Activated CD4-positive, alpha-beta T cell treated with anti-CD3 and anti-CD28 coated beads, Interleukin-2, amount 50 U/mL, for 4 hours (primary cell): ENCODE measurements at places on chromosomes 12 and 14.
A peak's percentile ranks its signal among the peaks of the same experiment; 100 is the strongest.

- DNase-seq = no peak
Measured at GRCh38 chr14:105325716-105326567, 11.4 kb downstream of the PACS2 start.

DNA sequence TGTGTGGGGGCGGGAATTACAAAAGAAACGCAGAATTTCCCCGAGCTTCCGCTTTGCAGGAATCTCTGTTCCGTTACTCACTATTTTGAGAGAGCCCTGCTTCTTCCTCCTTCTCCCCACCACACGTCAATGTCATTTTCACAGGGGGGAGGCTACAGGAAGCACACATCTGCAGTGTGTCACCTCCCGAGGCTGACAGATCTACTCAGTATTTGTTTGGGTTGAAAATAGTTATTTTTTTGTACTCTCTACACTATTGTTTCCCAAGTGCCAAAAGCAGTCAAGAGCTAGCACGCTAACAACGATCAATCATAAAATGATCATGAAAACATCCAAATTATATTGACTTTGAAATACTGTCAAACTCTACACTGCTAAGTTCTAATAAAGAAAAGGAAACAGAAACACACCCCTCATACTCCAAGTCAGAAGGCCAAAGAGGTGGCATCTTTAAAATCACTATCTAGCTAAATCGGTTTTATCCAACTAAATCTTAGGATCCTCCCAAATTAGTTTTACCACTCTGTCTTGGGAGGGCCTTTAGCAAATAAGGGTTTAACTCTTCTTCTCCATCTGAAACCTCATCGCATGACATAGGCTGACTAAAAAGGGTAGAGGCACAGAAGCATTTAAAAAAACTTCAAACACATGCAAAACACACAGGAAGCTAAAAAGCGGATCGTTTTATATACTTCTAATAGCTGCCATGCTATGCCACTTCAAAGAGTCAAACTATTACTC is 51.8 kb downstream of the FOXN3 start:
- peak; percentile 47 for DNase-seq

- no peak for DNase-seq
Measured at GRCh38 chr12:31226639-31227038, 99.3 kb downstream of the SINHCAF start.

GRCh38 chr12:118436002-118436730 is 59.8 kb downstream of the SUDS3 start:
- DNase-seq = no peak

DNA sequence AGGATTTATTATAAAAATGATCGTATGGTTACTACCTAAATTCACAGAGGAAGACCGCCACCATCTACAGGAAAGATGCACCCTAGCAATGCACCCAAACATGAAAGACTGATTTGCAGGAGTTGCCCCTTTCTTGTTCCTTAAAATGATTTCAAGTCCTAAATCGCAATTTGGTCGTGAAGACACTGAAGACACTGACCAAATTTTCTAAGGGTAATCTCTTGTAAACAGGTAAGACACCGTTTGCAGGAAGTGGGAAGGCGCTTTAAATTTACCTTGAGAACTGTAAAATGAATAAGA is 1.0 kb downstream of the SOS2 start:
- no peak for DNase-seq

DNA sequence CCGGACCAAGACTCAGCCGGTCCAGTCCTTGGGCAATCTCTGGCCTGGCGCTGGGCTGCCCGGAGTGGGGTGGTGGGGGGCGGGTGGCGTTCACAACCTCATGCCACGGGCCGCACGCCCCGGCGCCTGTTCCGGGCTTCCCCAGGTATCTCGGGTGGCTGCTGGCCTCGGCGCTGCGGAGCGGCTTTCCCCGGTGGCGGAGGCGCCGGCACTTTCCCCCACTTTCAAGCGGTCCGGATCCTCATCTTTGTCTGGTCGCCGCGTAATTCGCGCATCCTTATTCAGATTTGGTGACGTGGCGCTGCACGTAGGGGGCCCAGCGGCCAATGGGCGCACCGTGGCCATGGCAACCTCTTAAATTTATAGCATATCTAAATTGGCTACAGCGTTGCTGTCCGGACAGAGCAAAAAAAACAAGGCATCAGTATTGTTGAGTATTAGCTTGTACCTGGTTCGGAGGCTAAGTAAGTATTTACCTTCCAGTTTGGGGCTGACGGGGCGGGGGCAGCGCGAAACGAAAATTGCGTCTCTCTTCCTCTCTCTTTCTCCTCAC is at the start of gene LHX5:
Gene LHX5 (minus strand): TSS at position 253 of the 553 bp plus-strand sequence. CDS start 373 bp downstream, outside the sequence.
- DNase-seq = no peak

DNA sequence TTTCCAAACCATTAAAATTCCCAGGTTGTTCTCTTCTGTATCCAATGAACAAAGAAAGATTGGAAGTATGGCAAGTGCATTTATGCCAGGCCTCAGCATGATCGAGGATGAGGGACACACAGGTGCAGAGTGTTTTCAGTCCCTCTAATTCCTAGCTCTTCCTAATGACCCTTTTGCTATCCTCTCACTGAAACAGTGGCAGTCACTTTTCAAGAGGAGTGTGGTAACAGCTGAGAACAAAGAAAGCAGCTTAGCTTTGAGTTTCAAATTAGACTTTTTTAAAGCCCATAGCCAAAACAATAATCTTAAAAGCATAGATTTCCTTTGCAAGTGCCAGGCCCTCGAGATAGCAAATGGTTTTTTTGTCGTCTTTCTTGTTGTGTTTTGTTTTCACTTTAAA is 110.8 kb downstream of the KCNH5 start:
- no peak for DNase-seq

DNA sequence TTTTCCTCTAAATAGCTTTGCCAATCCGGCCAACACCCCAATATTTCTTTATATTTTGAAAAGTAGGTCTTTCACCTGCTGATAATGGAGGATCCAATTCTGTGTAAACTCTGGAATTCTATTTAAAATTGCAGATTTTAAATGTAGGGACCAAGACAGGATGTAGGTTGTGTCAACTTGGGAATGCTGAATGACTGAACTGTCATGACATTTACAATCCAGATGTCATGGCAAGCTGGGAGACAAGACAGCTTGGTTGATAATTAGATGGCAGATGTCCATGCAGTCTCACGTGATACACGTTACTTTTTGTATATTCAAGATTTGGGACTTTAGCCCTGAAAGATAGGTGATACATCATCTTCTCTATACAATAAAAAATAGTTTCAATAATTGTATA is 477.2 kb downstream of the DIO2 start:
- no peak for DNase-seq

DNA sequence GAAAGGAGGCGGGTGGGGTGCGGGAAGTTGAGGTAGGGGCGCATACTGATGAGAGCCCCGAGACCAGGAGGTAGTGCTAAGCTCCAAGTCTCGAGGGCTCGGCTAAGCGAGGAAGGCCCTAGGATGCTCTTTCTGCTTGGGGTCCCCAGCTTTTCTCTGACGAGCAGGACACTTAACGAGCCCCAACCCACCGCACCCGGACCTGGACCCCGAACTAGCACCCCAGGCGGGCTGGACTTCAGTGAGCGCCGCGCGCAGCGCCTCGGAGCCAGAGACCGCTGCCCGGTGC is 4.7 kb upstream of the C1QL4 start:
- DNase-seq = no peak

GRCh38 chr14:34436118-34436905 is 25.7 kb downstream of the SPTSSA start:
- DNase-seq = no peak

GRCh38 chr12:122849352-122850047 is 14.2 kb downstream of the HIP1R start:
- no peak for DNase-seq

- no peak for DNase-seq
Measured at GRCh38 chr12:3427956-3428355, 63.0 kb upstream of the PRMT8 start.

- no peak for DNase-seq
Measured at GRCh38 chr14:81336009-81336408, 64.1 kb downstream of the STON2 start.

DNA sequence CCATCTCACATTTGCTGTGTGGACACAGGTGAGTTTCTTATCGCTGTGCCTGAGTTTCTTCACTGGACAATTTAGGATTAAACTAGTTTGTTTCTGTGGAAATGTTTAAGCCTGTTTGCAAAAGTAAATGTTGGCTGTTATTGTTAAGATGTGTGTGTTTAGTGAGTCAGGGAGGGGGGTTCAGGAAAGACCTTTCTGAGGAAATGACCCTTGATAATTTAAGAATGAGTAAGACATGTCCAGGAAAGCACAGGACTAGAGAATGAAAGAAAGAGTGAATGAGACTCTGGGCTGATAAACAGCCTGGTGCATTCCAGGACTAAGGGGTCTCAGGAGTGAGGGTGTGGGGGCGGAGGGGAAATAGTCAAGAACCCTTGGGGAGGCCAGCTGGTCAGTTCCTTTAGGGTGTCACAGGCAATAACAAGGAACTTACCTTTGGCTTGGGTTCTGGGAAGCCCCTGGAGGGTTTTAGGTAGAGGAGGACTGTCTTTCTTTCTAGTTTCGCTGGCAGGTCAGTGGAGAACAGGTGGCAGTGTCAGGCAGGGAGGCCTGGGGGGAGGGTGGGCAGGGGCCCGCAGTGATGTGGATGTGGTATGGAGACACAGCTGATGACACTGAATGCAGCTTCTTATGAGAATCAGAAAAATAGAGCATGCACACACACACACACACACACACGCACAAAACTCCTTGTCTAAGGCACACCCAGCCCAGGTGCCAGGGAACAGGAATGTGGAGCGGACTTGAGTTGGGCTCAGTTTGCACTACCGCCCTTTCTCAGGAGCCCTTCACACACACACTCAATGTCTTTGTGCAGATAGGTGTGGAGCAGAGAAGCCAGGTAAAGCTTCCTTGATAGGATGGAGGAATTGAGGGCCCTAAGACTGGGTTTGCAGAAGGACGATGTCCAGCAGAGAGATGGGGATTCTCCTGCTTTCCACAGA is 1005.5 kb downstream of the VRK1 start:
- DNase-seq = no peak

DNA sequence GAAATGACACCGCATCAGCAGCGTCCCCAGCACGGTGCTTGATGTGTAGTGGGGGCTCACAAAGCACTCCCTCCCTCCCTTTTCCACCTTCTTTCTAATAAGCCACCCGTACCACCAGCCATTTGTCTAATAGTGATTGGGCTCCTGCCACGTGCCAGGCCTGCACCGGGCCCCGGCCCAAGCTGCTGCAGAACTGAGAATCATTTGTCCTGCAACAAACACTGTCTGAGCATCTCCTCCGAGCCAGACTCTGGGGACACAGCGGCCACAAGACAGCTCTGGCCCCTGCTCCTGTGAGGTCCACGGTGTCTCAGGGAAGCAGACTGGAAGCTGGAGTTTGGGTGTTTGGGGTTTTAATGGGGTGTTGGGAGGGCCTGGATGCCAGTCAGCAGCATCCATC is 43.9 kb downstream of the MVK start:
- no peak for DNase-seq
